ENCODE measurements at places on chromosomes 11 and 22. TPM values are rescaled to one million over a fixed set of nuclear protein-coding genes. Genes with fewer than 3 reads are reported as not detected.

DNA sequence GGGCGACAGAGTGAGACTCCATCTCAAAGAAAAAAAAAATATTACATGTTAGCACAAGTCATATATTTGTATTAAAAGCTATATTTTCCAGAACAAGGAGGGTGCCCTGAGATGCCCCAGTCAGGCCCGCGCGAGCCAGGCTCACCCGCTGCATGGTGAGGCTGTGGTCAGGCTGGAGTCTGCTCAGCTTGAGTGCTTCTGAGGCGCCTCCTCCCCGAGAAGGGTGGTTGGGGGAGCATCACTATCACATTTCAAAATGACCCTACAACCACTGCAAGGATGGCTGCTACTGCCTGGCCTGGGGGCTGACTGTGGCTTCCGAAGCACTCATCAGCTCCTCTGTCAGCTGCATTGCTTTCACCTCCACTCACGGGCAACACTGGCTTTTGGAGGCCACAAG lies 77.1 kb downstream of the SCUBE1 start:
- no peak for DNase-seq

GRCh38 chr22:20983081-20983771 lies 1.1 kb downstream of the LZTR1 start:
- DNase-seq, result no peak

The VSIG10L2 gene
- total RNA-seq, result not detected

DNA sequence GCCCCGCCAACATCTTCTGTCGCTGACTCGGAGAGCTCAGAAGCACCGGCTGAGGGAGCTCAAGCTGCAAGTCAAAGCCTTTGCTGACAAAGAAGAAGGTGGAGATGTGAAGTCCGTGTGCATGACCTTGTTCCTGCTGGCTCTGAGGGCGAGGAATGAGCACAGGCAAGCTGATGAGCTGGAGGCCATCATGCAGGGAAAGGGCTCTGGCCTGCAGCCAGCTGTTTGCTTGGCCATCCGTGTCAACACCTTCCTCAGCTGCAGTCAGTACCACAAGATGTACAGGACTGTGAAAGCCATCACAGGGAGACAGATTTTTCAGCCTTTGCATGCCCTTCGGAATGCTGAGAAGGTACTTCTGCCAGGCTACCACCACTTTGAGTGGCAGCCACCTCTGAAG lies 6.7 kb downstream of the RAG1 start:
- no peak for DNase-seq

DNA sequence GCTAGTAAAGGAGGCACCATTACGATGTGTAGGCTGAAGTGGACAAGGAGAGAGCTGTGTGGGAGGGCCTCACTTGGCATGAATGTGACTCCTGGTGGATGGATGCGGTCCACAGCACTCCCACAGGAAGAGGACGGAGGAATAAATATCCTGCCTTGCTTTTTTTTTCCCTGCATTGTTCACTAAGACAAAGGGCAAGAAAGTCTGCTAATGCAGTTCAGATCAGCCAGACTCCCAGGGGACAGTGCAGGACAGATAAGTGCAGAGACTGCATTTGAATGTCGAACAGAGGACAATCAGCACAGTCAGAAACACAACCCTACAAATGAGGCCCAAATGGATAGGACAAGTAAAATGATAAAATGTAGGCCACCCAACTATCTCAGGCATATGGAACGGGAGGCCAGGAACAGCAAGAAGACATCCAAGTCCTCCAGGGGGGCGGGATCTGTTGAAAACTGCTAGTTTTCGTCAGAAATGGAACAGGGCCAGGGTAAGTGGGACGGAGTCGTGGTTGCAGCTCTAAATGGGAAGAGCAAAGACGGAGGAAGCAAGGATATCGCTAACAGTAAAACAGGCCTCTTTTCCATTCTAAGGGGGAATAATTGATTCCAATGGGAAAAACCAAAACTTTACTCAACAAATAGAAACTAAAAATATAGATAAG lies 25.2 kb upstream of the OR8B8 start:
- DNase-seq, result no peak

GRCh38 chr11:75576499-75576918 lies 14.5 kb downstream of the SERPINH1 start:
- DNase-seq, result no peak

- DNase-seq, result no peak
Measured at GRCh38 chr22:43654271-43654670, 157.8 kb downstream of the EFCAB6 start.

DNA sequence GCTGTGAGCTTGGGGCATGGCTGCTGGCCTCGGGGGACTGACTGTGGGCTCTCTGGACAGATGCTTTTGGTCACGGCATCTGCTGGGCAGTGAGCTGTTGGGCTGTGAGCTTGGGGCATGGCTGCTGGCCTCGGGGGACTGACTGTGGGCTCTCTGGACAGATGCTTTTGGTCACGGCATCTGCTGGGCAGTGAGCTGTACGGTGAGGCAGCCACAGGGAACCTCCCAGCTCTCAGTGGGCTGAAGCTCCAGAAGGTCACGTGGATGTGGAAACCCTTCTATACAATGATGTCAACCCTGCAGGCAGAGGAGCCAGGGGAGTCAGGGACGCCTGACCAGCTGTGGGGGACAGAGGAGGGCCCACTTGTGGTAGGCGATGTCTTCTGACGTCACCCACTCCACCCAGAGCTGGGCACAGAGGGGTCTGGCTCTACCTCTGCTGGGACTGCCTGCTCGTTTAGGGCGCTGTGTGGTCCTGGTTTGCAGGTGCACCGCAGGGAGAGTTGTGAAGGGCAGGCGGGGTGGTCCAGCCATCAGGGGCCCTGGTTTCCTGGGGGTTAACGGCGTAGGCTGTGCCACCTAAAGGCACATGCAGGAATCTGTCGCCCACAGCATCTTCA lies 1331.3 kb downstream of the BRD1 start:
- no peak for DNase-seq

DNA sequence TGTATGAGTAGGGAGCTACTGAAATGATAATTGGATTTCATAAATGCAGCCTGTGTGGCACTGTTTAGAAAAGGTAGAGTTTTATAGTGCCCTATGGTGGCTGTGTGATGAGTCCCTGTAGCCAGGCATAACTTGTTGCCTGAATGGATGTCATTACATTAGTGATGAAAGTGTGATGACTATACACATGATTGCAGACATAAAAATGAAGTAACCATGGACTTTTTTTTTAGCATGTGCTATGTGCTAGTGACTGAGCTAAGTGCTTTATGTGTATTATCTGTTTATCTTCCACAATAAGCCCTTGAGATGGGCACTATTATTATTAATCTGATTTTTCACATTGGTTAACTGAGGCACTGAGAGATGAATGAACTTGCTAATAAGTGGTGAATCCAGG lies 13.5 kb upstream of the GRAMD1B start:
- no peak for DNase-seq

The ADAMTS15 gene
- 26.2 TPM for total RNA-seq

GRCh38 chr22:48253573-48253972 lies 1491.1 kb downstream of the TBC1D22A start:
- no peak for DNase-seq

- DNase-seq, result no peak
Measured at GRCh38 chr11:69115586-69116560, 39.9 kb upstream of the SMIM38 start.

DNA sequence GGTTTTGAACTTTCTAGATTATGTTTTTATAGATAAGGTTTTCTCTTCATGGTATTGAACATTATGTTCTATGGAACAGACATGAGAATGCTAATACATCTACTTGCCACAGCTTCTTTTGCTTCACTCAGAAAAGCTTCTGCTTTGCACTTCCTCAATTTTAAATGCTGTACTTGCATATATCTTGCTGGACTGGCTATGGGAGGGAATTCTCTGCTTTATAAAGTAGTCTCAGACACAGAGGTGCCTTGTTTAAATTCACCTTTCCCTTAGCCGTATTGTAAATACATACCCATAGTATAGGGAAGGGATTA lies 173.9 kb downstream of the DDX10 start:
- DNase-seq, result no peak

The ATG16L2 gene
- total RNA-seq, result 8.9 TPM

DNA sequence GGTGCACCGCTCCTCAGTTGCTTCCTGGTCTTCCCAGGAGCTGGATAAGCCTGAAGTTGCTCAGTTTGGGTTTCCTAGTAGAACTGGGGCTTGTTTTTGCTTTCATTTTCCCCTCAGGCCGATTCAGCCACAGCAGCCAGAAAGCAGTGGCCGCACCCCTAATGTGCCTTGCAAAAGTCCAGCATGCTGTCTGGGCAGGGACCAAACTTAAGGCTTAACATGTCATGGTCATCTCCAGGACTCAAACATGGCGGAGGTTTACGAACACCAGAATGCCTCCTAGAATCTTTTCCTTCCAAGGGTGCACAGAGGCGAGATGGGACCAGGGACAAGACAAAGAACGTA lies 2.5 kb downstream of the GNG3 start:
- peak; percentile 32 for DNase-seq

- no peak for DNase-seq
Measured at GRCh38 chr22:33859311-33859710, 61.0 kb downstream of the LARGE1 start.

DNA sequence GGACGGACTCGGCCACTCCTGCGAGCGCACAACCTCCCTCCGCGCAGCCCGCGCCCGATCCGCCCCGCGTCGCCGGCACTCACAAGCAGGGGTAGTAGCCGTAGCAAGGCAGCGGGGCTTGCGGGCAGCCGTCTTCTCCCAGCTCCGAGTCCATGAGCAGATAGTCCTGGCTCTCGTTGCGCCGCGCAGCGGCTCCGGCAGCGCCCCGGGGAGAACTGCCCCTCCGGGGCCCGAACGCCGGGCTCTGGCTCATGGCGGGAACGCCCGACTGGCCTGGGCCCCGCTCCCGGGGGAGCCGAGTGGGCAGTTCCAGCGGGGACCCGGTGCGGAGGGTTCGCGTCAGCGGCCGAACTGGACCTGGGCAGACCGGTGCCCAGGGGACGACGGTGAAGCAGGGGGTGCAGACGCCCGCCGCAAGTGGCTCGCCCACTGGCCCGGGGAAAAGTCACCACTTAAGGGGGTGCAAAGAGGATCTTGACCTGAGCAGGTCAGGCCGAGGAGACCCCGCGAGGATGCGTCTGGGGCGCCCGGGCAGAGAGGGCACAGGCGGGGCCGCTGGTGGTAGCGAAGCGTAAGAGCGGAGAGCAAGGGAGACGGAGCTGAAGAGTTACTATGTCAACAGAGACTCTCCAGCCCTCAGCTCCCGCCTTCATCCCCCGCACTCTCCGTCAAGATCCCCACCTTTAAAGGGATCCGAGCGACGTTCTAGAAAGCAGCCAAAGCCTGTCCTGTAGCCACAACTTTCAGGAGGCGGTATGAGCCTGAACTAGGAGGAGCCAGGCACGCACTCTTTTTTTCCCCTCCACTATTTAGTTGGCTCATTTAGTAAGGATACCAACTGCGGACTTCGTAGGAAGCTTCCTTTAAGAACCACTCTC lies at the start of gene TRPC6:
TSS of gene TRPC6 (minus strand) at position 757 of the 878 bp plus-strand sequence. CDS start at position 253, 504 bp downstream.
- no peak for DNase-seq

The MGAT3 gene
- not detected for total RNA-seq

The WNT11 gene
- 0.13 TPM for total RNA-seq

DNA sequence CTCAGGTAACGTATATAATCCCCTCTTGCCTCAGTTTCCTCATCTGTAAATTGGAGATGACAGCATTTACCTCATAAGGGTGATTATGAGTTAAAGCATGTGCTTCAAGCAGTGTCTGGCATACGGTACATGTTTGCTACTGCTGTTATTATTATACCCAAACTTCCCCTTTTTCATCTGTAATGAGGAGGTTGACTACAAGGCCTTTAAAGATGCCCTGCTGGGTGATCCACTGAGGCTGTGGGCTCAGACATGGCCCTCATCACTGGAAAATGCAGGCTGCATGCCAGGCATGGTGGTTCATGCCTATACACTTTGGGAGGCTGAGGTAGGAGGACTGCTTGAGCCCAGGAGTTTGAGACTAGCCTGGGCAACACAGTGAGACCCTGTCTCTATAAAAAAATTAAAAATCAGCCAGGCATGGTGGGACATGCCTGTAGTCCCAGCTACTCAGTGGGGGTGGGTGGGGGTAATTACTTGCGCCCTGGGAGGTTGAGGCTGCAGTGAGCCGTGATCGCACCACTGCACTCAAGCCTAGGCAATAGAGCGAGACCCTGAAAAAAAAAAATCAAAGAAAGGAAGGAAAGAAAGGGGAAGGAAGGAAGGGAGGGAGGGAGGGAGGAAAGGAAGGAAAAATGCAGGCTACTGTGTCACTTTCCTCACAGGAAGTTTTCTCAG lies 4.3 kb downstream of the PIK3IP1 start:
- DNase-seq, result no peak

GRCh38 chr22:47716890-47717615 lies 954.6 kb downstream of the TBC1D22A start:
- no peak for DNase-seq

The MS4A4A gene
- total RNA-seq, result not detected

DNA sequence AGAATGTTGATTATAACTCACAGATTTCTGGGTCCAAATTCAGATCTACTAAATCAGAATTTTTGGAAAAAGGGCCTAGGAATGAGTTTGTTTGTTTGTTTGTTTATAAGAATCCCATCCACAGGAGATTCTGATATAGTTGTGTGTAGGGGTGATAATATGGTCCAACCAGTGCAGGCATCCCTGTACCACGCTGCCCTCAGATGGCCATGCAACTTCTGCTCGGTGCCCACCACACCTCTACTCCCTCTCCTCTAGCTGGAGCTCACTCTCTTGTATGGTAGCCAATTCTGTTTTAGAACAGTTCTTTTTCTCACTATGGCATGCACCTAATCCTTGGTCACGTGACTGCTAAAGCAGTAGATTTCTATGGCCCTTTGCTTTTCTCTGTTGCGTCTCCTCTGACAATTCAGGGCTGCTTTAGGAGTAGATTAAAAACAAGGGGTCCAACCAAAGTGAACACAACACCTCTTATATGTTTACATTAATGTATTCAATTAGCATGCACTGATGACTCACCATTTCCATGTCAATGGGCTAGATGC lies 103.3 kb upstream of the KCNA4 start:
- DNase-seq, result no peak

The LARGE2 gene
- total RNA-seq, result not detected

The MYBPC3 gene
- total RNA-seq, result not detected

DNA sequence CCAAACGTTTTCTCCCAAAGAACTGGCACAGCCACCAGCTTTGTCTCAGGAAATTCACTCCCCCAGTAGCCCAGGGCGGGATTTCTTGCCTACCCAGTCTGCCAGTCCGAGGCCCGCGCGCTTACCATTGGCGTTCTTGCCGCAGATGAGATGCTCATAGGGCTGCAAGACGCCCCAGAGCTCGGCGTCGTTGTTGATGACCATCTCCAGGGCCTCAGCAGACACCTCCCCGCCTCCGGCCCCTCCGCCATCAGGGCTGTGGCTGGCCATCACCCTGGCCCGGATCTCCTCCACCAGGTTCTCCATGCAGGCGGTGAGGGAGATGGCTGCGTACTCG lies 1.3 kb downstream of the ABTB2 start:
- no peak for DNase-seq

- no peak for DNase-seq
Measured at GRCh38 chr11:115345361-115345760, 158.9 kb downstream of the CADM1 start.

DNA sequence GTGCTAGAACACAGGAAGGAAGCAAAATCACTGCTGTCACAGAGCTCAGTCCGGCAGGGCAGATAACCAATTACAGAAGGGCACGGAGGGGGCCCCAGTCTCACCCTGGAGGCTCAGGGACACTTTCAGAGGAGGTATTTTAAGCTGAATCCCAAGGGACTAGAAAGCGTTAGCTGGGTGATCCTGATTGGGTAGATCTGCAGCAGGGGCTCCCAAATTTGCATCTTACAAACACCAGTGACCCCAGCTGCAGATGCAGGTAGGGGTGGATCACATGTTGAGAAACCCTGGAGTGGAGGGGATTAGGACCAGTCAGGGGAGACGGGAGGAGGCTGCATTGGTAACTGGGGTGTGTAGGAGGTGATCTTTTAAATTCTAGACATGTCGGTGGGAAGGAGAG lies 91.4 kb downstream of the CSNK2A3 start:
- DNase-seq, result no peak

The TBX10 gene
- not detected for total RNA-seq

The SLC22A24 gene
- not detected for total RNA-seq
